CD4-positive, alpha-beta T cell (primary cell): ENCODE measurements at places on chromosomes 11 and 22.

- no peak for DNase-seq
These were observed 26.9 kb upstream of the APOBEC3A start for GRCh38 chr22:38930512-38930911.

- no peak for DNase-seq
These were observed 122.8 kb upstream of the MTNR1B start for GRCh38 chr11:92846491-92847125.

- no peak for DNase-seq
These were observed 81.5 kb upstream of the CLDN5 start for GRCh38 chr22:19605508-19606331.

DNA sequence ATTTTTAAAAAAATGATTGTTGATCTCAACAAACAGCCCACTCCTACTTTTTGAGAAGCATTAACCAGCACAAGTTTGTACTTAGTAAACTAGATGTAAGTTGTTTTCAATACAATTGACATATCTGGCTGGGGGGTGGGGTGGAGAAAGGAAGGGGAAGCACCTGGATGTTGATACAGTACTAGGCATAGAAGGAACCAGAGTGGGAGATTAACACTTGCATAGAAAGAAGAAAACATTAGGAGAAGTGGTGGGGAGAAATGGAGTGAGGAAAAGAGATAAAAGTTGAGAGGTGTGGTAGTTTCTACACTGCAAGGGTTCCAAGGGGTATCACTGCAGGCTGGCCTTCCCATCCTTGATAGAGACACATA lies 10.6 kb upstream of the GAB2 start:
- DNase-seq, result no peak

DNA sequence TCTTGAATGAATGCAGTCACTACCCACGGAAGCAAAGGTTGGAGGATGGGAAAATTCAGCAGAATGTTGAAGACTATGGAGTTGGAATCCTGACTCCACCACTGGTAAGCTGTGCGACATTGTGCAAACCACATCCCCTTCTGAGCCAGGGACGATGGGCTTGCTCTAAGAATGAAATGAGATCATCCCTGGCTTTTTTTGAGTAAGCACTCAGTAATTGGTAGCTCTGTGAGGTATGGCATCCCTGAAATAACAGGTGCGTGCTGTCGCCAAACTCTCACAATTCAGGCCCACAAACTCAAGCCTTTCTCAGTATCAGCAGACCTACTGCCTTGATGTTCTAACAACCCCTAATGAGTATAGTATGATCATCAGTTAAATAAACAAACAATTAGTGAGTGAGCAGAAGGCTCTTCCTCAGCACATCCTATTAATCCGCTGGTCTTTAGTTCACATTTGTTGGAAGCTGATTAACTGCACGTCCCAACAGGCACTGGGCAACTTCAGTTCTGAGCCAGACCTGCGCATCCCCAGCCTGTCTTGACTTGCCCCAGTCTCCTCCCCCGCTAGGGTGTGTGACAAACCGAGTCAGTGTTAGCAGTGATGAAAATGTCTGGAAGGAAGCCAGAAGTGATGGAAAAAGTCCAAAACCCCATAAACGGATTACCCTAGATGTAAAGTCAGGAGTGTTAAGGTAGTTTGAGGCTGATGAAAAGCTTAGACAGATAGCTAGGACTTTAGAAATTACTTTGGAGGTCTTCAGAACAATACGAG lies 235.5 kb downstream of the GRIK4 start:
- no peak for DNase-seq

DNA sequence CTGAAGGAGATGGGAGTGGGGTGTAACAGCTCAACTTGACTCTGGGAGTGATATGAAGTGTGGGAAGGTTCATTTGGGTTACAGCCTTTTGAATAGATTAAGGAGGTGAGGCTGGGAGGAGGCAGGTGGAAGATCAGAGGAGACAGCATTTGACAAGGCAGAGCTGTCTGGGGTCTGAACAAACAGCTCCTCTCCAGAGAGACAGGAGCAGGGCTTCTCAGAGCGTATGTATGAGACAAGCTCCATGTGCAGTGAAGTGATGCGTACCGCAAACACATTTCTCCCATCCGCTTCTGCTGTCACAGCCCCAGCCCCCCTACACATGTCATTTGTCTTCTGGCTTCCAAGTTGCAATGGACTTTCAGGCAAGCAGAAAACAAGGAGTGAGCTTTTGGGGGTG lies 137.1 kb upstream of the E2F8 start:
- DNase-seq, result no peak

DNA sequence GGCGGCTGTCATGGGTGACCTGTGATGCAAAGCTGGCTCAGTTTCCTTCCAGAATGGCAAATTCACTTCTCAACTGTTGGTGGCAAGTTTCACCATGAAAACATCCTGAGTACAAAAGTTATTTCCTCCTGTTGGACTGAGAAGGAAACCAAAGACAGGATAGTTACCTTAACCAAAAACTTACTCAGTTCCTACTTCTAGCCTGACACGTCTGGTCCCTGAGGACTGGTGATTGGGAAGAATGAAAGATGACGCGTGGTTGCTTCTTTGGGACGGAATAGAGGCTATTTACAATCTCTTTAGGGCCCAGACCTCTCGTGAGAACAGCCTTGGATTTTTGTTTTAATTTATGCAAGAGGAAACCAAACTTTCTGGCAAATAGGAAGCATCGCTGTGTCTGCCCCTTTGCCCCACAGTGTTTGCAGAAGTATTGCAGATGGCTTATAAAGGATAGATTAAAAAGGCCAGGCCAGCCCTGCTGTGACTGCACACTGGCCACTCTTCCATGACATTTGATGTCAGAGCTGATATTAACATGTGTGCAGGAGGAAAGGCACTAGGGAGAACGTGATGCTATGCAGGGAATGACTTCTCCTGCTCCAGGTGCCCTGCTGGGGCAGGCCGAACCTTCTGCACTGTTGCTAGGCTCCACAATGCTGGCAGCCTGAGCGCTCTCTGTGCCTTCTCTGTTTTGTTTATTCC lies 7.6 kb downstream of the VPS26B start:
- no peak for DNase-seq

- DNase-seq, result no peak
These were observed 26.2 kb downstream of the SUSD2 start for GRCh38 chr22:24207264-24208011.

DNA sequence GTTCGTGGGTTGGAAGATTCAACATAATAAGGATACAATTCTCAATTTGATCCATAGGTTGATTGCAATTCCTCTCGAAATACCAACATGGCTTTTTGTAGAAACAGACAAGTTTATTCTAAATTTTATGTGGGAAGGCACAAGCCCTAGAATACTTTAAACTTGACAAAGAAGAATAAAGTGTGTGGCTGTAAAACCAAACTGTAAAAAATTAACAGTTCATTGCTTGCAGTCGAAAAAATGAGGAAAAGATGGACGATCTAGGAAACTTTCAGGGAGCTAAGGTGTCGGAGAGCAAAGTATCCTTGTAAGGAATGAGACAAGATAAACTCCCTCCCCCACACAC lies 1.0 kb upstream of the GLB1L3 start:
- no peak for DNase-seq

DNA sequence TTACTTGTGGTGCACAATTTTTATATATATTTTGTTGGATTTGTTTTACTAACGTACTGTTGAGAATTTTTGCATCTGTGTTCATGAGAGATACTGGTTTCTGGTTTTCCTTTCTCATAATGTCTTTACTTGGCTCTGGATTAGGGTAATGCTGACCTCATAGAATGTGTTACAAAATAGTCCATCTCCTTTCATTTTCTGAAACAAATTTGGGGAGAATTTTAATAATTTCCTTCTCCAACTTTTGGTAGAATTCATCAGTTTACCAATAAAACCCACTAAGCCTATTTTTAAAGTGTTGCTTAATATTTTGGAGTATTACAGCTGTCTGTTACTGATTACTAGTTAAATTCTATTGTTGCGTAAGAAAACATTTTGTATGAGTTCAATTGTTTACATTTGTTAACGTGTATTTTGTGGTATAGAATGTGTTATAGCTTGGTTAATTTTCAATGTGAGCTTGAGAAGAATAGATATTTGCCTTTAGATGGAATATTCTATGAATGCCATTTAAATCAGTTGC lies 11.5 kb downstream of the TRIM22 start:
- DNase-seq, result no peak

- DNase-seq, result no peak
These were observed 2.9 kb downstream of the GRIA4 start for GRCh38 chr11:105612771-105613170.

GRCh38 chr11:122642472-122642922 lies 13.0 kb upstream of the UBASH3B start:
- no peak for DNase-seq

DNA sequence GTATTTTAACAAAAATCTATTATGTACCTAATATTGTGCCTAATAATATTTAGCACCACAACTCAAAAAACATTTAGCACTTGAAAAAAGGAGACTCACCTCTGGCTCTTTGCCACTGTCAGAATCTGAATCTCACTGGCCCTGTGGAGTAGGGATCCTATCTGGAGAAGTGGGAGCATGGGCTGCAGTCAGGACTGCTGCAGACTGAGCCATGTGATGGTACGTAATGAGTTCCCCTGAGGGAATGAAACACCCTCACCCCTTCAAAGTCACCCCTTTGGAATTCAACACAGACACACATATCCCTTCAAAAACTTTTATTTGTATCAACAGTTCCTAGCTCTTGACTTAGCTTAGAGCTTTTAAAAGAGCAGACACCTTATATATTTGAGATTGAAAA lies 6.5 kb downstream of the PTPMT1 start:
- no peak for DNase-seq

DNA sequence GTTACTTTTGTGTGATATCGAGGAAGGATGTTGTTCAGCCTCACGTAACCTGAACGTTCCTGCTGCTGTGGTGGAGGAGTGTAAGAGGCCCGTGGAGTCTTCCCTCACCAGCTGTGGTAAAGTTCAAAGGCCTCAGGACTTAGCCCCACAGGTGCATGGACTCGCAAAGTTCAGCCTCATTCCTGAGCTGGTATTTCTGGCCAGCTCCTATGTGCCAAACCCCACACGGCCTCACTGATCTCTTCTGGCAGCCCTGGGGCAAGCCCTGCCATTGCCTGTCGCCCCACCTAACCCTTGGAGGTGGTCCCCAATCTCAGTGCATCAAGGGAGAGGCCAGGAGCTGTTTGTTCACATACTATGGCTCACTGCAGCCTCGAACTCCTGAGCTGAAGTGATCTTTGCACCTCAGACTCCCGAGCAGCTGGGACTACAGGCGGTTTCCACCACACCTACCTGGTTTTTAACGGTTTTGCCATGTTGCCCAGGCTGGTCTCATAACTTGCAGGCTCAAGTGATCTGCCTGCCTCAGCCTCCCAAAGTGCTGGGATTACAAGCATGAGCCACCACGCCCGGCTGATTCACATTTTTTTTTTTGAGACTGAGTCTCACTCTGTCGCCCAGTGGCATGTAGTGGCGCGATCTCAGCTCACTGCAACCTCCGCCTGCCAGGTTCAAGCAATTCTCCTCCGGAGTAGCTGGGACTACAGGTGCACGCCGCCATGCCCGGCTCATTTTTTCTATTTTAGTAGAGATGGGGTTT lies 2.2 kb downstream of the PHRF1 start:
- no peak for DNase-seq

GRCh38 chr11:57294225-57295131 lies 30.3 kb downstream of the TNKS1BP1 start:
- DNase-seq, result no peak

- DNase-seq, result no peak
These were observed 541.9 kb upstream of the CCDC90B start for GRCh38 chr11:83827940-83828554.

- no peak for DNase-seq
These were observed 1.5 kb downstream of the SYT8 start for GRCh38 chr11:1836011-1836945.

DNA sequence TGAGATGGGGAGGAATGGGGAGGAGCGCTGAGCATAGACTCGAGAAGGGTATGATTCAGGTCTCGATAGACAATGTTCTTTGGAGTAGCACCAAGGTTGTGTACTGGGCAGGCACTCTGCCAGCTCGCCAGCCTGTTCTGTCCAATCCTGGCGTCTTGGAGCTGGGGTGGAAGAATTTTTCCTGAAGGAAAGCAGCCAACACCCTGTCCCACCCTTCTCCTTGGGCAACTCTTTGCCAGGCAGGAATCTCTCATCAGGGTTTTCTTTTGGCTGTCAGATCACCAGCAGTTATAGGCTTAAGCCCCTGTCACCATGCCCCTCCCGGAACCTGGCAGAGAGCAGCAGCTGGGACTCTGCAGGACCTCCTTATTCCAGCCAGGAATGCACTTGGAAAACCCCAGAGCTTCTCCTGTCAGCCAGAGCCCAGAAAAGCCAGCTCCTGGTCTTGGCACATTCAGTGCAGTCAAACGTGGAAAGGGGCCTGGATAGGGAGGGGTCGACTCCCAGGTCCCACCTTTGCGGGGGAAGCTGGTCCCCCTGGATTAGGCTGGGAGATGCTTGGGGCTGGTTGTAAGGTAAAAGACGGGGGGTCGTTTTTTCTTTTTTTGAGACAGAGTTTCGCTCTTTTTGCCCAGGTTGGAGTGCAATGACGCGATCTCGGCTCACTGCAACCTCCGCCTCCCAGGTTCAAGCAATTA lies 14.4 kb upstream of the SPTBN2 start:
- no peak for DNase-seq

DNA sequence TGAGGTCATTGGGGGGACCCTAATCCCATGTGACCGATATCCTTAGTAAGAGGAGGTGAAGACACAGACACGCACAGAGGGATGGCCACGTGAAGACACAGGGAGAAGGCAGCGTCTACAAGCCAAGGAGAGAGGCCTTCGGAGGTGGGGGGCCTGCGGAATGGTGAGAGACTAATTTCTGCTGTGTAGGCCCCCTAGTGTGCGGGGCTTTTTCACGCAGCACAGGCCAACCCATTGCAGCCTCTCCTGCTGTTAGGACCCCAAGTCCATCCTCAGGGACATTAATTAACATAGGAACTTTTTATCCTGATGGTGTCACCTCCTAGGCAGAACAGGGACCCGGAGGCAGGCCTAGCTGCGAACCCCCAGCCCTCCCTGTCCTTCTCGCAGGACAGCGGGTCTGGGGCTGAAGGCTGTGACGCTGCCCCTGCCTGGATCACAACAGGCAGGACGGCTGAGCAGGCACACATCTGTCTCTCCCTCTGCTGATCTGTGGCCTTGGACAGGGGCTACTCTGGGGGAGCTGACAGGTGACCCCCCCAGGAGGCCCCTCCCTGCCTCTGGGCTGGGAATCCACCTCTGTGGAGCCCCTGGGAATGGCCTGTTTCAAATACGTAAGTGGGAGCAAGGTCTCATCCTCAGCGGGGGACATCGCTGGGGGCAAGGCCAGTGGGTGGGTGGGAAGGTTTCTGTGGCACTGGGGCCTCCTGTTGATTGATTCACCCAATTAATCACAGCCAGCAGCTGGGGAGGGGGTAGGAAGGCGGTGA lies 7.9 kb downstream of the ASCL2 start:
- DNase-seq, result no peak

- DNase-seq, result peak; percentile 43
These were observed 1.4 kb downstream of the PCSK7 start for GRCh38 chr11:117230286-117230961.
